ENCODE measurements at places on chromosomes 1 and 21. TPM values are rescaled to one million over a fixed set of nuclear protein-coding genes. Genes with fewer than 3 reads are reported as not detected.

- H3K27ac ChIP-seq: peak overlapping the region; percentile 97
- H3K4me3 ChIP-seq: no peak overlapping the region
- H3K4me1 ChIP-seq: peaks cover 15% of the 10 kb centered on the region
- peak; percentile 31 for DNase-seq
- H3K27me3 ChIP-seq: no peaks in the 10 kb centered on the region
- no peaks in the 10 kb centered on the region for H3K36me3 ChIP-seq
Observed at GRCh38 chr1:25817840-25818501, 1.8 kb upstream of the MTFR1L start.

- no peak for DNase-seq
- peaks cover 8% of the 10 kb centered on the region for H3K36me3 ChIP-seq
- no peaks in the 10 kb centered on the region for H3K27me3 ChIP-seq
- no peak overlapping the region for H3K27ac ChIP-seq
- H3K4me3 ChIP-seq: peak overlapping the region; percentile 85
Observed at GRCh38 chr1:153670257-153670858, 435 bp downstream of the ILF2 start.

Gene GPR3
- total RNA-seq: 1.2 TPM

DNA sequence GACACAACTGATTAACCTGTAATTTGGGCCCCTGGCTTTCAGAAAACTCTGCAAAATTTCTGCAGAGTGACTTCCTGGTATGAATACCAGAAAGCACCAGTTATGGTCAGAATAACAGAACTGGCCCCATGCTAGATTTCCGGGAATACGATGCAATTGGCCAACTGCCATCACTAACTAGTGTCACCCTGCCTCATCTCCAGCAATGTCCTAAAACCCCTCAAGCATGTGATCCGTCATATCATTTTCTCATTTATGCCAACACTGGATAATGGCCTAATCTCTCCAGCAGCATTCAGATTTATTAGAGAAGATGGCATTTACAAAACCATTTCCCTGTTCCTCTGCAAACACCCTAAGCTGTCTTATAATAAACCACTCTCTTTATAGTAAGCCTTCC is 15.4 kb downstream of the KAZN start:
- no peaks in the 10 kb centered on the region for H3K4me1 ChIP-seq
- H3K27me3 ChIP-seq: no peaks in the 10 kb centered on the region
- no peak for DNase-seq

DNA sequence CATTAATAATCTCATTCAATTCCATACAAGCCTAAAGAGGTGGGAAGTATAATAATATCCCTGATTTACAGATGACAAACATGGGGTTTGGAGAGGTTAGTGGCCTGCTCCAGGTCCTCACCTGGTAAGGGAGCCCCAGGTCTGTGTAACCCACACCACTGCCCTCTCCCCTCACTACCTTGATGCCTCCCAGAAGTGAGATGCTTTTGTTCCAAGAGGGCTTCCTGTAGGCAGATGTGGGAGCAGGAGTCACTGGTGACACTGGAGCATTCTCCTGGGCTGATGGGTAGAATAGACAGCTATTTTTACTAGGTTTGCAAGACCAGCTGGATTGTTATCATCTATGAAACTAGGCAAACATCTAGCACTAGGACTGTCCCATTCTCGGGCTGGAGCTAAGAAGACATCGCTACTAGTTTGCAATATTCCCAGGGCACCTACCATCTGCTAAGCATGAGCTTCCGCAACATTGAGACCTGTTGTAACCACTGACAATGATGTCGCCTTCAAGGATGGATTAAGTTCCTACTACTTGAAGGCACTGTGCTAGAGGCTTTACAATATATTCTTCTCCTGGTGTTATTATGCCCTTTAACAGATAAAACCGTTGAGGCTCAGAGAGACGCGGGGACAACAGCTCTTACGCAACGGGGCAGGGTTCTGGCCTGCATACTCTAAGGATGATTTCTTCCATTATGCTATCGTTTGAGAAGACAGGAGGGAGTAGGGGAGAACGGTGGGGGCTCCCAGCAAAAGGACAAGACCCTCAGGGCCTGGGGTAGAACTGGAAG is 35.0 kb downstream of the BATF3 start:
- H3K4me3 ChIP-seq: no peak overlapping the region

GRCh38 chr1:159925719-159926078 is 392 bp upstream of the TAGLN2 start:
- peak; percentile 58 for DNase-seq
- no peaks in the 10 kb centered on the region for H3K27me3 ChIP-seq
- H3K36me3 ChIP-seq: no peaks in the 10 kb centered on the region
- H3K27ac ChIP-seq: peak overlapping the region; percentile 98

GRCh38 chr1:44246806-44247205 is 33.5 kb downstream of the DMAP1 start:
- no peaks in the 10 kb centered on the region for H3K4me1 ChIP-seq
- H3K27ac ChIP-seq: no peak overlapping the region
- no peaks in the 10 kb centered on the region for H3K27me3 ChIP-seq
- no peak for DNase-seq
- no peak overlapping the region for H3K4me3 ChIP-seq
- H3K36me3 ChIP-seq: no peaks in the 10 kb centered on the region

DNA sequence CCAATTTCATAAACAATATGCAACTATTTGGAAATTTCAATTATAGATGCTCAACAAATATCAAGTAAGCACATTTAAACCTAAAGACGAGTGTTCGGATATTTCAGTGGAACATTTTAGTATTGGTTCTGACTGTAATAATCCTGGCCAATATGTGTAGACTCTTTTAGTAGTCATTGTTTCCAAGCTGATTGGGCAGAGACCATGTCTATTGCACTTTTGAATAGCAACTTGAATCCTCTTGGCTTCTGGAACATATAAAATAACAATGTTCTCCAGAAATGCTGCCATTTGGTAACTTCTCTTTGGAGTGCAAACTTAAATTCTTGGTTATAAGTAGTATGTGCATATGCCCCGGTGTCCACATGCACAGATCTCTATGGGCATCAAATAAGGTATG is 205.5 kb upstream of the C1orf105 start:
- no peaks in the 10 kb centered on the region for H3K4me1 ChIP-seq
- H3K27ac ChIP-seq: no peak overlapping the region
- H3K4me3 ChIP-seq: no peak overlapping the region
- H3K36me3 ChIP-seq: no peaks in the 10 kb centered on the region

Gene TMEM59
- 116 TPM for total RNA-seq

DNA sequence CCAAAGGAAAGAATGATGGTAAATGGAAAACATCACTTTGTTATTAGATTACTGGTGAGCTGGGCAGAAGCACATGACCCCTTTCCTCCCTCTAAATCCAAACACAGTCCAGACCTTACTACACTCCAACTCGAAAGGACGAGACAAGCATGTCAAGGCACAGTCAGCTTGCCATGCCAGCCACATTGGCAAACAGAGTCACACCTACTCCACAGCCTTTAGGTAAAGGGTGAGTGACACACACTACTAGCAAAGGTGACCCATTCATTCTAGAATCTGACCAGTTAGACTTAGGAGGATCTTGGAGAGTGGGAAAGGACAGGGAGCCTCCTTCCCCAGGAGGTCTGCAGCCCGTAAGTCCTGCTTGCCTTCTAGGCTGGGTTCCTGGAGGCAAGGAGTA is 3.0 kb downstream of the SLC44A3 start:
- H3K4me1 ChIP-seq: peaks cover 10% of the 10 kb centered on the region
- no peaks in the 10 kb centered on the region for H3K27me3 ChIP-seq
- H3K36me3 ChIP-seq: no peaks in the 10 kb centered on the region
- no peak overlapping the region for H3K4me3 ChIP-seq
- H3K27ac ChIP-seq: no peak overlapping the region

Gene PLA2G2A
- 13.0 TPM for total RNA-seq

DNA sequence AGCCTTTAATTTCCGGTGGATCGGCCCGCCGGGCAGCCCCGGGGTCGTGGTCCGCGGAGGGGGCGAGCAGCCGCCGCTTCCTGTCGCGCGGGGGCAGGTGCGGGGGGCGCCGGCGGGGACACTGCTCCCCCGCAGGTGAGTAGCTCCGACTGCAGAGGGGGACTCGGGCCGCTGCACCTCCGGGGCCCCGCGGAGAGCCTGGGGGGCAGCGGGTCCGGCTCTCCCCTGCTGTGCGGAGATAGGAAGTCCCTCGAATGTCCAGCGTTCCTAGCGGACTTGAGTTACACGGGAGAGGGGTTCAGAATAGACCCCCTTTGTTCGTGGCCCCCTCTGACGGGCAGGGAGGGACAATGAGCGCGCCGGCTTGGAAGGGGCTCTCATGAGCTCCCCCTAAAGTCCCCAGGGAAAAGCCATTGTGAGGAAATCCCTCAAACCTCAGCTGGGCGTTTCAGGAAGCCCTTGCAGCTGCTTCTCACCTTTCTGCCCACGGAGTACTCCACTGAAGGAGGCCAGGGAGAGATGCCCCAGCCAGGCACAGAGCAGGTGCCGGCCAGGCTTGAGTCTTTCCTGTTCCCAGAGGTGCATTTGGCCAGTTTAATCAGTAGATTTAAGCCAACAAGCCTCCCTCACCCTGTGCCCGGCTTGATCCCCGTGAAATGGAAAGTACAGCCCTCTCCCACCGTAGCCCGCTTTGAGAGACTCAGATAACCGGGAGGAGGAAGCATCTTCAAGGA is 925 bp downstream of the PDE9A start:
- H3K36me3 ChIP-seq: no peaks in the 10 kb centered on the region
- H3K27ac ChIP-seq: peak overlapping the region; percentile 39
- no peaks in the 10 kb centered on the region for H3K27me3 ChIP-seq
- H3K4me1 ChIP-seq: peaks cover 8% of the 10 kb centered on the region
- DNase-seq: peak; percentile 46
- peak overlapping the region; percentile 82 for H3K4me3 ChIP-seq

GRCh38 chr1:40648928-40649591 is 16.4 kb downstream of the RIMS3 start:
- H3K27me3 ChIP-seq: no peaks in the 10 kb centered on the region
- no peaks in the 10 kb centered on the region for H3K4me1 ChIP-seq
- no peak overlapping the region for H3K4me3 ChIP-seq
- no peaks in the 10 kb centered on the region for H3K36me3 ChIP-seq
- H3K27ac ChIP-seq: no peak overlapping the region
- no peak for DNase-seq

Gene SPATA21
- not detected for total RNA-seq

Gene ACBD6
- 74.7 TPM for total RNA-seq

Gene PRKAA2
- total RNA-seq: 5.8 TPM

GRCh38 chr1:221778535-221779142 is 36.8 kb upstream of the DUSP10 start:
- H3K27me3 ChIP-seq: no peaks in the 10 kb centered on the region
- no peaks in the 10 kb centered on the region for H3K36me3 ChIP-seq
- H3K4me1 ChIP-seq: 0 out of 2 replicates have a peak, but pooled peaks cover 8% of the 10 kb centered on the region
- H3K27ac ChIP-seq: no peak overlapping the region
- no peak for DNase-seq

DNA sequence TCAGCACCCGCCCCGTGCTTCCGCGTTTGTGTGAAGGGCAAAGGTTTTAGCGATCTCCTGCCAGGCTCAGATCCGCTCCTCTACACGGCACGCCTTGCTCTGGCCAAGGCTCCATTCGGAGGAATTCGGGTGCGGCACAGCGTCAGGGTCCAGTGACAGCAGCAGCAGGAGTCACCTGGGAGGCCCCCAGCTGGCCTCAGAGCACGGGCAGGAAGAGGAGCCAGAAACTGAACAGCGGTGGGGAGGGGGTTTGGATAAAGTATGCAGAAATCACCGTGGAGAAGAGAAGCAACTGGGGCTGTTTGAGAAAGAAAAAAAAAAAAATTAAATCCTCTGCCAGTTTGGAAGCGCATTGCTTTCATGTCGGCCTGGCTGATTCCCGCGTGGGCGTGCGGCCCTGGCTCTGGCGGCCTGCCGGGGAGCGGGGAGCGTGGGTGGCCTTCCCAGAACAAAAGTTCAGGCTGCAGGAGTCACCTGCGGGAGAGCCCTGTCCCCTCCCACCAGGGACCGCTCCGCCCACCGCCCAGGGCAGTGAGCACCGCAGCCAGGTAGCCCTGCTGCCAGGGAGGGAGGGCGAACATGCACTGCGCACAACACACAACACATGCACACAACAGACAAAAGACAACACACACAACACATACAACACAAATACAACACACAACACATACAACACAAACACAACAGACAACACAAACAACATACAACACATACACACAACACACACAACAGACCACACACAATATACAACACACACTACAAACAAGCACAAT is 107.6 kb downstream of the ETS2 start:
- peak overlapping the region; percentile 16 for H3K4me3 ChIP-seq
- peak; percentile 88 for DNase-seq
- peaks cover 47% of the 10 kb centered on the region for H3K4me1 ChIP-seq
- no peaks in the 10 kb centered on the region for H3K36me3 ChIP-seq

Gene MTARC2
- total RNA-seq: 15.8 TPM

Gene AADACL4
- total RNA-seq: not detected

DNA sequence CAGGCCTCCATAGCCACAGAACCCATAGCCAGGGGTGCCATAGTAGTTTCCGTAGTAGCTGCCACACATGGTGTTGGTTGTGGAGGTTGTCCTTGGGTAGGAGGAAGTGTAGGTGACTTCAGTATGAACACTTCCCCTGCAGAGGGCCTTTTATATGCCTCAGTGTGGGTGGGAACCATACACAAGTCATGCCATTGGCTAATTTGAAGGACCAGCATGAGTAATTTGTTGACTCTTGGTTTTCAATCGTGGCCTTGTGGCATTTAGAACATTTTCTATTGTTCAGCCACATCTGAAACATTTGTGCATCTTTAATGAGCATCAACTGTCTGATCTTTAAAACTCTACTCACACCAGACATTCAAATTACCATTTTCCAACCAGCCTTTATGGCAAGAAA is at the start of gene KRTAP6-1:
Gene KRTAP6-1, minus strand, starts transcription at position 95 of the 400 bp plus-strand sequence. Its CDS starts 26 bp downstream, at position 69.
- no peak within 1 kb of the TSS for H3K4me3 ChIP-seq
- H3K36me3 ChIP-seq: no peaks in the 10 kb centered on the region
- no peaks in the 10 kb centered on the region for H3K27me3 ChIP-seq
- no peak for DNase-seq
- H3K27ac ChIP-seq: no peak within 1 kb of the TSS

GRCh38 chr1:161962091-161962887 is 61.4 kb downstream of the OLFML2B start:
- DNase-seq: no peak
- H3K36me3 ChIP-seq: no peaks in the 10 kb centered on the region
- H3K4me1 ChIP-seq: no peaks in the 10 kb centered on the region
- H3K27ac ChIP-seq: no peak overlapping the region

DNA sequence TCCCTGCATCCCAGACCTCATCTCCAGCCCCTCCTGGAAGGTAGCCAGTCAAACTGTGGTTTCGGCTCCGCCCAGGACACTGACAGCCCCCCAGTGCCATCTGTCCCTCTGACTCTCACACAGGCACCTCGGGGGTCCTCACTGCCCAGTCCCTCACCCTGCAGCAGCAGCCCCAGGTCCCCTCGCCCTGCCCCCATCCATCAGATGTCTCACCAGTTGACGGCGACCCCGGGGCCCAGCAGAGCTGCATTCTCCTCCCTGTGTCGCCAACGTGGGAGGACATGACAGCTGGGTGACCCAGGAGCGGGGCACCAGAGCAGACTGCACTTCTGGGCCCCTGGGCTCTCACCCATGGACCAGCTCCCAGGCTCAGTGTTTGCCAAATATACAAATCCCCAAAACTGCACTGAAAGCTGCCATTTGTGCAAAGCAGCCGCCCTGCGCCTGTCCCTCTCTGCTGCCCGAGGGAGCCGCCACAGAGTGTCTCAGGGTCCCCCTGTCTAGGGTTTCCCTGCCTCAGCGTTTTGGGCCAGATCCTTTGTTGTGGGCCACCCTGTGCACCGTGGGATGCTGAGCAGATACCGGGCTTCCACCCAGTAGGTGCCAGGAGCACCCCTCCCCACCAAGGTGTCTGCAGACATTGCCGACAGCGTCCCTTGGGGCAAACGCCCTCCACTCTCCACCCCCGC is 48.2 kb downstream of the PRDM15 start:
- H3K4me1 ChIP-seq: no peaks in the 10 kb centered on the region
- H3K4me3 ChIP-seq: no peak overlapping the region
- H3K27me3 ChIP-seq: no peaks in the 10 kb centered on the region
- no peaks in the 10 kb centered on the region for H3K36me3 ChIP-seq

Gene CXADR
- 102 TPM for total RNA-seq
